Liver (tissue), 10 donors: ENCODE measurements at places on chromosomes 6 and 20.

DNA sequence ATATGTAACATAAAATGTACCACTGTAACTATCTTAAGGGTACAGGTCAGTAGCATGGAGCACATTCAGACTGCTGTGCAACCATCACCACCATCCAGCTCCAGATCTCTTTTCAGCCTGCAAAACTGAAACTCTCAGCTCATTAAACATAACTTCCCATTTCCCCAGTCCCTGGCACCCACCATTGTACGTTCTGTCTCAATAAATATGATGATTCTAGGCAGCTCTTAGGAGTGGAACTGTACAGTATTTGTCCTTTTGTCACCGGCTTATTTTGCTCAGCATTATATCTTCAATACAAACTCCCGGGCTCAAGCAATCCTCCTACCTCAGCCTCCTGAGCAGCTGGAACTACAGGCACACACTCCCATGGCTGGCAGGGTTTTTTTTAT, 1.5 kb downstream of the ZC3H12D start:
- DNase-seq, result no peak

- DNase-seq, result no peak
Measured at GRCh38 chr6:72861935-72862432, 240.1 kb downstream of the KCNQ5 start.

- no peak for DNase-seq
Measured at GRCh38 chr6:28768187-28768913, 155.4 kb downstream of the TRIM27 start.

- no peak for DNase-seq
Measured at GRCh38 chr20:41406896-41407444, 40.4 kb upstream of the EMILIN3 start.

GRCh38 chr6:140183881-140184280, 809.4 kb upstream of the CITED2 start:
- no peak for DNase-seq

DNA sequence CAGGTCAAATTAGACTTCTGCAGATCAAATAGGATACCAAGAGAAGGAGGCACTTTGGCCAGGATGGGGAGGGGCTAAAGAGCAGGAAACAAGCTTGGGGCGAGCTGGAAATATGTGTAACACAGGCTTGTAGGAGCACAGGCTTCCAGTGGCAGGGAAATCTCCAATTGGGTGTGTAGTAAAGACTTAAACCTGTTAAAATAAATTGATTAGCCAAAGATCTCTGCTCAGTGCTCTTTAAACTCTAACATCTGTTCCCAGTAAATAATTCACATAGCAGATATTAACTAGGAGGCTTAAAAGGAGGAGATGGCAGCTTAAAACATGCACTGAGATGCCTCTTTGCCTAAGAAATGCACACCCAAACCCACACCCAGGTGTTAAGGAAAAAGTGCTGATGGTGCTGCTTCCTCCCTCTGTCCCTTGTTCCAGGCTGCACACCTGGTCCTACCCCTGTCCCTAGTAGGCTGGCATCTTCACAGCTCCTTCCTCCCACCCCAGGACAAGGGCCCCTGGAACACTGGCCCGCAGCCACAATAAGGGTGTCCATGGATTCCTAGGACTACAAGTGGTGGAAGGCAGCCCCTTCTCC, 93.5 kb upstream of the MLN start:
- no peak for DNase-seq

DNA sequence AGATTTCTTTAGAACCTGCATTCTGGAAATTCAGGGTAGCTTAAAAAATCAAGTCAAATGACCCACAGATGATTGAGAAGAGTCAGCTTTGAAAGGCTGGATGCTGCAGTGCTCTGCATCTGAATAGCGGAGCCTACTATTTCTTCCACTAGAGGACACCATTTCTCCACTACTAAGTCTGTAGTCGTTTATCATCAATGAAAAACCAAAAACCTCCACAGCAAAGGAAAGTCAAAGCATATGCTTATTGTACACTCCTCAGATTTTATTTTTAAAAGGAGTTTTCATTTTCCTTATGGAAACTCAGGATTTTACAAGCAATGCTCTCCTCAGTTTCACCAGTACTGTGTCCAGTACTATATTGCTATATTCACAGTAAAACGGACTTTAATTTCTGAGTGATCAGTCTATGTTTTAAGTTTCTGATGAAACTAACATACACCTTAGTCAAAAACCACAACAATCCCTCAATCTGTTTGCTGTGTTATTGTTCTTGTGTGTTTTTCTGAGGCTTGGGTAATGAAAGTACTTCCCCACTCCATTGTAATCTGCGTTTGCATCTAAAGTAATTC, 50.5 kb upstream of the ENPP5 start:
- DNase-seq, result no peak

GRCh38 chr20:58547623-58548475, 32.6 kb upstream of the APCDD1L start:
- DNase-seq, result no peak

DNA sequence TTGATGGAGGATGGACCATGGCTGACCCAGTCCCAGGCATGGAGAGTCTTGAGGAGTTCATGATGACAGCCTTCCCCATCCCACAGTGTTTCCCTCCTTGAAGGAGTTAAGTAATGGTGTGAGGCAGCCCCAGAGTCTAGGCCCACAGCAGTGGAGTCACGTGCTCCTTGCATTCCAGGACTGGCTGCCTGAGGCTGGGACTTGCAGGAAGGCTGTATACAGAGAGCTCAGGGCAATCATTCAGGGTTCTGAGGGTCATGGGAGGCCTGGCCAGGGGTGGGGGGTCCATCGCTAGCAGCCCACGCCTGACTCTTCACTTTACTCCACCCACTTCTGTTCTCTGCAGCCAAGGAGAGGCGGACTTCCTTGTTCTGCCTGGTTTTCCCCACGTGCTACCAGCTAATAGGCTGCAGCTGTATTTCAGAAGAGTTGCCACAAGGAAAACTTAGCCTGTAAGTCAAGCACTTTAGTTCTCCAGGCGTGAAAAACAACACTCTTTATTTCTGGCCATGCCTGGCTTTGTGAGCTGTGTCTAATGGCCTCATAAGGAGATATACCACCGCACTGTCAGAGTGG, 272.5 kb downstream of the DHX35 start:
- DNase-seq, result no peak

- DNase-seq, result no peak
Measured at GRCh38 chr20:22226849-22227700, 357.3 kb downstream of the FOXA2 start.

GRCh38 chr20:34283844-34284243, 19.3 kb downstream of the AHCY start:
- DNase-seq, result no peak

GRCh38 chr6:156406099-156406498, 371.1 kb upstream of the ARID1B start:
- no peak for DNase-seq

- DNase-seq, result no peak
Measured at GRCh38 chr6:32393665-32394420, 13.1 kb downstream of the BTNL2 start.

DNA sequence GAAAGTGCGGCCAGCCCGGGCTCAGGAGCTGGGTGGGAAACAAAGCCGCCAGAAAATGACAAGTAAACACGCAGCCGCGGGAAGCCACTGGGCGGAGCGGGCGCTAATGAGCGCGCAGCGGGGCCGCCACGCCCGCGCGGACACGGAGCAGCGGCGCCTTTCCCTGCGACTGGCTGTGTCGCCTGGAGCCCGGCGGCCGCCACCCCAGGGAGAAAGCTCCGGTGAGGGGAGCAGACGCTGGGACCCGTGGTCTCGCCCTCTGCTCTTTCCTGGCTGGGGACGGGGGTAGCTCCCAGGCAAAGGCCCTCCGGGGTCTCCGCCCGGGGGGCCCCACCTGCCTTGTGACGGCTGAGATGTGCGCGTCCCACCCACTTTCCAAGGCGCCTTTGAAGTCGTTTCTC, 54.9 kb downstream of the PRR18 start:
- no peak for DNase-seq

GRCh38 chr6:7671076-7671475, 54.8 kb upstream of the BMP6 start:
- no peak for DNase-seq

DNA sequence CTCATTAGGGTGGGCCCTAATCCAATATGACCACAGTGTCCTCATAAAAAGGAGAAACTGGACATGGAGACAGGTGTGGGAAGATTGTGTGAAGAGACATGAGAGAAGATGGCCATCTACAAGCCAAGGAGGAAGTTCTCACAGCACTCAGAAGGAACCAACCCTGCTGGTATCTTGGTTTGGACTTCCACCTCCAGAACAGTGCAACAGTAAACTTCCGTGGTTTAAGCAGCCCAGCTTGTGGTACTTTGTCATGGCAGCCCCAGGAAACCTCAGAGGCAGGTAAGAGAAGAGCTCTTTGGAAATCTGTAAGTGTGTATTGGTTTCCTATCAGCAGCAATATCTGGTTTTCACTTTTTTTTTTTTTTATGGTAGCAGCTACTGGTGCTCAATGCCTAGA, 16.5 kb upstream of the CNKSR3 start:
- DNase-seq, result no peak

GRCh38 chr6:163132050-163132750, 282.3 kb upstream of the QKI start:
- no peak for DNase-seq

DNA sequence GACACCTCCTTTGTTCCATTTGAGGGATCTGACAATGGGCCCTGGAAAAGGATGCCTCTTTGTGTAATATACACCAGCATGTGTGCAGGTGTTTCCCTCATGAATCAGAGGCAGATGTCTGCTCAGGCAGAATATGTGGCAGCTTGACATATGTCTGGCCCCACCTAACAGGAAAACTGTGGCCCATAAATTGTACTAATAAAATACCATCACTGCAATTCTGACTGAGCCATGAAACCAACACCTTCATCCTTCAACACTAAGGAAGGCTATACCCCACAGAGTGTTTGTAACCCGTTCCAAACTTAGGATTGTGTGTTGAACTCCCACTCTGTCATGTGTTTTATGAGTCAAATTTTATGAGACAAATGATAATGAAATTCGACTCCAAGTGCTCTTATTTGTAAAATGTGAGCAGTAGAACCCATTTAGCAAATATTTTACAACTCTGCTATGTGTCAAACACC, 22.7 kb downstream of the LAMA4 start:
- no peak for DNase-seq

DNA sequence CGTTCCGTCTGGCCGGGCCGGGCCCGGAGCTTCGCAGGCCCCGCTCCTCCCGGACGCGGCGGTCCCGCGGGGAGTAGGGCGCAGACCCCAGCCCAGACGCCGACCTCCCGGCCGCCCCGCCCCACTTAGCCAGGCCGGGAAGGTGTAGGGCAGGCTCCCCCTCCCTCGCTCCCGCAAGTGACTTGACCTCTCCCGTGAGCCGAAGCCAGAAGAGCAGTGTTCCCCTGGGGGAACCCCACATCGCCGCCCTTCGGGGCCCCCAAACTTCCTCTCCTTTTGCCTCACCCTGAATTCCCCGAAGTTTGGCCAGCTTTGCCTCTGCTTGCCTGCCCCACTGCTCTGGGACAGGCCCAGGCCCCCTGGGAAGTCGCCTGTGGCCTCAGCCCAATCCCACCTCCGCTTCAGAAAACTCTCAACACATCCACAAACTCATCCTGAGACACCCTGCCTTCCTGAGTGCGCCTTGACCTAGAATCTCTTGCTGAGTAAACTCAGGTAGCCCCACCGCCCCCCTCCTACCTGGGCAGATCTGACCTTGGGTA, 524 bp upstream of the NOL4L start:
- DNase-seq, result no peak

GRCh38 chr20:37885593-37886503, 17.1 kb upstream of the VSTM2L start:
- DNase-seq, result no peak

- peak; percentile 85 for DNase-seq
Measured at GRCh38 chr20:40689943-40690835, 1.2 kb upstream of the MAFB start.

- DNase-seq, result no peak
Measured at GRCh38 chr6:7151381-7151780, 43.6 kb downstream of the RREB1 start.
